ENCODE measurements at places on chromosomes 16 and 17.
A peak's percentile ranks its signal among the peaks of the same experiment; 100 is the strongest.

- no peak for DNase-seq
Measured at GRCh38 chr16:58338205-58338604, 43.4 kb upstream of the PRSS54 start.

DNA sequence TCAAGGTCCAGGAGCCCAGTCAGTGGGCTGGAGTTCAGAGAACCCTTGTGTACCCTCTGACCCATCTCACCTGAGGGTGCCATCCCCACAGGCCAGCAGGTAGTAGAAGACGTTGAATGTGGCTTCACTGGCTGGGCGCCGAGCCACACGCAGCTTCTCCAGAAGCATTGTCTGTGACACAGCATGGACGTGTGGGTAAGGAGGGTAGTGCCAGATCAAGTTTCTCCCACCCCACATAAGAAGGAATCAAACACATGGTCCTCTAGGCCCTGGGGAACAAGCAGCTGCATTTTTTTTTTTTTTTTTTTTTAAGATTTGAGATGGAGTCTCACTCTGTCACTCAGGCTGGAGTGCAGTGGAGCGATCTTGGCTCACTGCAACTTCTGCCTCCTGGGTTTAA is 60.9 kb downstream of the MYO18A start:
- DNase-seq = no peak

GRCh38 chr16:66406534-66407221 is 20.4 kb upstream of the BEAN1 start:
- peak; percentile 72 for DNase-seq

DNA sequence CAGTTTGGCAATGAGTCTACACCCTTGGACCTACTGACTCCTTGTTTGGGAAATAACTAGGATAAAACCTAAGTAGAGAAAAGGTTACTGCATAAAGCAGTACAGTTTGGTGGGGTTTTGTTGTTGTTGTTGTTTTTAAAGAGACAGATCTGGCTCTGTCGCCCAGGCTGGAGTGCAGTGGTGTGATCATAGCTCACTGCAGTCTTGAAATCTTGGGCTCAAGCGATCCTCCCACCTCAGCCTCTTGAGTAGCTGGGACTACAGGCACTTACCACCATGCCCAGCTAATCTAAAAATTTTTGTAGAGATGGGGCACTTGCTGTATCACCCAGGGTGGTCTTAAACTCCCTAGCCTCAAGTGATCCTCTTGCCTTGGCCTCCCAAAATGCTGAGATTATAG is 1.2 kb downstream of the PDP2 start:
- no peak for DNase-seq

DNA sequence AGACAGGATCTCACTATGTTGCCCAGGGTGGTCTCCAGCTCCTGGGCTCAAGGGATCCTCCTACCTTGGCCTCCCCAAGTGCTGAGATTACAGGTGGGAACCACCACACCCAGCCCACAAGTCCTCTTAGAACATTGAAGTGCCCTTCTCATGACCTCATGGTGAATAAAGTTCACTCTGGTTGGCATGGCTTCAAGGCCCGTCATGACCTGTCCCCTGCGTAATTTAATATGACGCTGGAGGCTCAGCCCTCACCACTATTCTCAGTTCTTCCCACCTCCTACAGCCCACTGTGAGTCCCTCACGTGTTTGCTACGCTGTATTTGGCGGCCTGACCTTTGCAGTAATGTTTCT is 1.9 kb downstream of the ENDOV start:
- DNase-seq = no peak

DNA sequence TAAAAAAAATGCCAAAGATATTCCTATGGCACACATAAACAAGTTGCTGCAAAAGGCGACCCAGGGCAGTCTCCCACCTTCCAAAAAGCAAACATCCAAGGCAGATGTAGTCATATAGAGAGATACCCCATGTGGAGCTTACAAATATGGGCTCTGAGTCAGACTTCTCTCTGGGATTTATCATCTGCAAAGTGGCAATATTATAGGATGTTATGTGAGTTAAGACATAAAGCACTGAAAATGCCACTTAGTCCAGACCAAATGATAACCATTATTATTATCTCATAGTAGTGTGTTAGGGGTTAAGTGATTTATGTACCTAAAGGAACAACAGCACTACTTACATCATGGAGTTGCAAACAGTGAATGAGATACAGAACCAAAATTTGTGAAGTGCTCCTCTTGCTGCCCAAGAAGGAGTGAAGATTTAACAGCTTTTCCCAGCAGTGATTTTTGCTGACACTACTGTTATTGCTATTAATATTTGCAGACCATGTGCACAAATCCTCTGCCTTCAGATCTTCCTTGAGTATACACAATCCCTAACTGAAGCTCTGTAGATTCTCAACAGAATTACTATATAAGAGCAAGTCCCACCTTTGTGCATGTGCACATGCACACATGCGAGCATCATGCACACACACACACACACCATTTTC is 560.0 kb upstream of the SALL1 start:
- no peak for DNase-seq
